Activated B cell treated with CpG ODN at 0.5 μM for 24 hours (primary cell): ENCODE measurements at places on chromosomes 1 and 21.

DNA sequence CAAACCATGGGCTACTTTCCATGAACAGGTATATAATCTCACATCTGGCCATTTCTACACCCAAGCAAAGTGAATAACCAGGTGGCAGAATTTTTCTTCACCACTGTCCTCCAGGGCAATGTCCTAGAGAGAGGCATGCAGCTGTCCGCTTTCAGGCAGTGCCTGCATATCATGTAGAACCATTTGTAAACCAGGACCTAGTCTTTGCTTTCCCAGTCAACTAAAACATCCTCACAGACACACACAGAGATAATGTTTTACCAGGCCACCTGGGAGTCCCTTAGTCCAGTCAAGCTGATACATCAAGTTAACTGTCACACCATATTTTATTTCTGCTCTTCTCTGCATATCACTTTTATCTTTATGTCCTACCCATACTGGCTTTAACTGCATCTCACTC lies 26.2 kb downstream of the TNFSF18 start:
- DNase-seq: no peak

DNA sequence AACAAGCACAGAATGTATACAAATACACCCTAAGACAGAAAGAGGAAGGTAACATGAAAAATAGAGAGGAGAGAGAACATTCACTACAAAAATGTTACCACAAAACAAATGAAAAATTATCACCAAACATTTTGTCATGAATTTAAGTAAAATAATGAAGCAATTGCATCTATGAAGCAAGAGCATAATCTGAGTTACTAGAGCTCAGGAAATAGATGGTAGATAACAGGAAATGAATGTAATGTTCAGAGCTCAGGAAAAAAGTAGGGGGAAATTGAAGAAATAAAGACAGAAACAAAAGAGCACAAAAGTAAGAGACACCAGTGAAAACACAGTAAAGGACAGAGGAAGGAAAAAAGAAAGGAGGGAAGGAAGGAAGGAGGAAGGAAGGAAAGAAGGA lies 19.4 kb downstream of the SEC16B start:
- no peak for DNase-seq

- DNase-seq: no peak
Observed at GRCh38 chr1:2258996-2259395, 30.9 kb downstream of the SKI start.

GRCh38 chr1:175829845-175830244 lies 86.5 kb upstream of the TNR start:
- no peak for DNase-seq

DNA sequence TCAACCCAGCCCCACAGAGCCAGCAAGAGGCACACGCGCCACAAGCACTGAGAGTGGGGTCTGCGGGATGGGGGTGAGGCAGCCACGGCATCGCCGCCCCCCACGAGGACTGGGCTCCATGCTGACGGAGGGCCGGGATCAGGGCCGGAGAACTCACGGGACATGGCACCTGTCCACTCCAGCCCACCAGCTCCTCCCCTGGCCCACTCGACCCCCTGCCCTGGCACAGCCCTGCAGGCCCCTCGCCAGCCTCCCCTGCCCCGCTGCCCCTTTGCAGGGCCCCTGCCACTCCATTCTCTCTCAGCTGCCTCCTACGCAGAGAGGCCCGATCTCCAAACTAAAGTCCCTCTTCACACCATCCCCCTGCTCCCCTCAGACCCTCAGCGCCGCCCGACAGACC lies 134.0 kb downstream of the NPHP4 start:
- no peak for DNase-seq

GRCh38 chr1:108050158-108050557 lies 85.2 kb upstream of the VAV3 start:
- DNase-seq: no peak

DNA sequence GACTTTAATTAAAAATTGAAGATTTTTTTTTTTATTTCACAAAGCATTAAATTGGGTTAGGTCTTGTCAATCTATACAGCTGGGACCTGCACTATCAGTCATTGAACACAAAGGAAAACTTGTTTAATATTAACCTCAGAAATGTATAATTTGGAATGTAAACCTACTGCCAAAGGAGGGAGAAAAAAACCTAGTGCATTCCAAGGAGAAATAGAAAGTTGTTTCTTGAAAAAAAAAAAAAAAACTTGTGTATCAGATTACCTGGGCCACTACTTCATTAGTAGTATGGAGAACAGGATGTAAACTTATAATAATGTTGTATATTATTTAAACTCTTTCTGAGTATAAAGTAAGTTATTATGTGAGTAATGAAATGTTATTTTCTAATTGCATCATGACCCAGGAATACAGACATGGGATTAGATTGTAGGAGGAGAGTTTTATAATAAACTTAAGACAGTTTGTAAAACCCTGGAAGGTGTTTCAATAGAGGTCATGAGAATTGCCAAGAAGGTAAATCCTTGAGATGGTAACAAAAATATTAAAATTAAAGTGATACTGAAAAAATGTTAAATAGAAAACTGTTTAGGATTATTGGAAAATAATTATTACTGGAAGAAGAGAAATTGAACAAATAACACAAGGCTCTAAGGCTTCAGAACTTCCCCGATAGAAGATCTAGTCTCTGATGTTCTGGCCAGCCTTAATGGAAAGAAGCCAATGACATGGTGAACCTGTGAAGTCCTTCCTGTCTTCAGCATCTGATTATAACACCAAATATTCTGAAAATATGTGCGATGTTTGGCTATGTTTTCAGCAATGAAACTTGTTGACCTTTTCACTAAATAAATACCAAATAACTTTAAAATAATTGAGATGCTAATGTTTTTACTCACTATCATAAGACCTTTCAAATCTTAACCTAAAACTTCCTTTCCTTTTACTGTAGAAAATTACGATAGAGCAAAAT lies 412.8 kb upstream of the LYPLAL1 start:
- no peak for DNase-seq

- no peak for DNase-seq
Observed at GRCh38 chr21:28608646-28609045, 384.0 kb downstream of the LTN1 start.

DNA sequence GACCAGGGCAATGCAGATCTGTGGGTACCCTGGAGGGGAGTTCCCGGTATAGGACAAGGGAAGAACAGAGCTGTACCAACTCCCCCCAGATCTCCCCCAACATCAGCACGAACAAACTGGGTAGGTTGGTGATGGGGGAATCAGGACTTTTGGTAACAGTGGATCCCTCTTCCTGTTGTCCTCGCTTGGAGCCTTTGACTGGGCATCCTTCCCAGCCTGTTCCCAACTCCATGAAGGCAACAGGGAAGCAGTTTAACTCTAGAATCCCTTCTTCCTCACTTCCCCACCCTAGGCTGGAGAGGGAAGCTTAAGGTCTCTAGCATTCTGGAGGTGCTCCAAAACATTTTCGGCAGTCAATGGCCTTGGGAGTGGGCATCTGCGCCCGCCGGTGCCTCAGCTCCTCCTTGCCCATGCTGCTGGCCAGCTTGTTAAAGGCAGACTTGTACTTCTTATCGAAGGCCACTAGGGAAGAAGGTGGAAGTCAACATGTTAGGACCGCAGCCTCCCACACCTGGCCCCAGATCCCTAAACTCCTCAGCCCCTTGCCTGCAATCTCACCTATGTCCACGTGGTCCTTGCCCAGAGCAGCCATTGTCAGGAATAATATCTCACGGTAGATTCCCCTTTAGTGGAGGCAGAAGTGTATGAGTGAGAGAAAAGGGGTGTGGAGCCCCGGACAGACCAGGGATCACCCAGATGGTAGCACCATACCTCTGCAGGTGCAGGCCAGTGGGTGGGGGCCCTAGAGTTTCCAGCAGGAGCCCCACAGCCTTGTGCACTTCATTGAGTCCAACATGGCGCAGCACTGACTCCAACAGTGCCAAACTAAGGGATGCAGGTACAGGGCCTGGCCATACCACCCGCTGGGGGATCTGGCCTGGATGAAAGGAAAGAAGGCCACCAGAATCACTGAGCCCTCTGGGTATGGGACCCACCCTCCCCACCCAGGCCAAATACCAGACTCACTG lies 7.5 kb upstream of the GATAD2B start:
- no peak for DNase-seq

GRCh38 chr1:196114193-196114592 lies 494.0 kb downstream of the KCNT2 start:
- no peak for DNase-seq

GRCh38 chr1:51551081-51551480 lies 32.0 kb upstream of the EPS15 start:
- DNase-seq: no peak

- no peak for DNase-seq
Observed at GRCh38 chr1:247964933-247965332, at the start of gene OR2AK2. Gene OR2AK2 (plus strand): TSS chr1:247965233. CDS start chr1:247965377, 144 bp downstream.

DNA sequence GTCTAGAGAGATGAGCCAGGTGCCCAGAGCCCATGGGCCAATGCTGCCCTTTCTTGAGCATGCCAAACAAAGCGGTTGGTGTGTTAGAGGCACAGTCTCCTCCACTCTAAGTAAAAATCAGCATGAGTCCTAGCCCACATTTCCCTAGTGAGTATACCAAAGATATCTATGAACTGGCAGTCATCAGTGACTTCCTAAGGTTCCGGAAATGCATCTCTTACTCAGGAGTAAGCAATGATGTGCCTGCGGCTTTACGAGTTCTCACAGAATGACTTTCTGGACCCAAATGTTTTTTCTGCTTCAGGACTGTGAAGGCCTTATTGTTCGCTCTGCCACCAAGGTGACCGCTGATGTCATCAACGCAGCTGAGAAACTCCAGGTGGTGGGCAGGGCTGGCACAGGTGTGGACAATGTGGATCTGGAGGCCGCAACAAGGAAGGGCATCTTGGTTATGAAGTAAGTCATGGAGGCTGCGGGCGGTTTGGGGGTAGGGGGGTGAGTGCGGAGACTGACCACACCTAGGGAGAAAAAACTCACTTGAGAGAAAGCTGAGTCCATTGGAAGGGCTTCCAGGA lies 9.2 kb downstream of the PHGDH start:
- no peak for DNase-seq
